T-helper 2 cell (primary cell): ENCODE measurements at places on chromosomes 16 and 17.
A peak's percentile ranks its signal among the peaks of the same experiment; 100 is the strongest.

- DNase-seq = peak; percentile 49
Measured at GRCh38 chr17:31558748-31559583, 167.5 kb downstream of the RAB11FIP4 start.

DNA sequence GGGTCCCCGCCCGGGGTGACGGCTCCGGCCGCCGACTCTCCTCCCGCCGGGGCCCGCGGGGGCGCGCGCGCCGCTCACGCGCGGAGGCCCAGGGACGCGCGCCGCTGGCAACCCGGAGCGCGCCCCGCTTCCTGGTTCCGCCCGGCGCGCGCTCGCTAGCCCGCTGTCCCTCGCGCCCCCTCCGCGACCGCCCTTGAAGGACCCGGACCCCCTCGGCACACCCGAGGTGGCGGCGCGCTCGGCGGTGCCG is at the start of gene STAT5B:
TSS of gene STAT5B (minus strand) at position 33 of the 250 bp plus-strand sequence. CDS start 44,264 bp downstream, outside the sequence.
- peak; percentile 90 for DNase-seq

GRCh38 chr16:15847611-15848175 is 9.1 kb downstream of the MYH11 start:
- no peak for DNase-seq

GRCh38 chr17:37339321-37339720 is 36.5 kb upstream of the C17orf78 start:
- no peak for DNase-seq

DNA sequence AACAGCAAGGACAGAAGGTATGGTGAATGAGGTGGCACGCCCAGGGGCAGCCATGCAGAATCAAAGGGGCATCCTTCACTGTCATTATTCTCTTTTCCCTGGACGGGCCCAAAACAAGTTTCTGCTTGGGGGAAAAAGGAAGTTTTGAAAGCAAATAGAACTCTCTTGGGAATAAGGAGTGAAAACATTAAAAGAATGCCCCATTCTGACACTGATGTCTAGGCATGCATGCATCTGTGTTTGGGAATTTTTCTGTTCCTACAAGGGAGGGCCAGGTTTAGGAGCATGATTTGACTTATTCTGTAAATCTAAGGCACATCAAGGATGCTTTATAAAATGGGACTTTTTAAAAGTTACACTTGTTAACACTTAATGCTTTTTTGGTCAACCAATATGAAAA is 34.3 kb upstream of the SLC12A3 start:
- DNase-seq = no peak

DNA sequence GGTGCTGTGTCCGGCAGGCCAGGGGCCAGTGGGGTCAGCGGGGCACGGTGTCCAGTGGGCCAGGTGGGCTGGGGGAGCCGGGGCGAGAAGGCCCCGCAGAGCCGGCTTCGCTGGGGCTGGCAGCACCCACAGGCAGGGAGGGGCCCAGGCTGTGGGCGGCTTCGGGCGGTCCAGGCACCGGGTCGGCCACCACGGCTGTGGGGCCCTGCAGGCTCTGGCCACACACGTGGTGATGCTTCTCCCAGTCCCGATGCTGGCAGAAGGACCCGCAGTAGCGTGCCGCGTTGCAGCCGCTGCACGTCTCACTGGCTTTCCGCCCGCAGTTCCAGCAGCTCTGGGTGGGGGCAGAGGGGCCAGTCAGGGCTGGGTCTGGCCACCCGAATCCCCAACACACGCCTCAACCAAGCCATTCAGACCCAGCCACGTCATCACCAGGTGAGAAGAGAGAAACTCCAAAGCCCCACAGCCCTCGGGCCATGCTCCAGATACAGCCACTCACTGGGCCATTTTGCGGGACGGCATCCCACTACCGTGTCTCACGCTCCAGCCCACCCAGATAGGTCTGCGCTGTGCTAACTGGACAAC is 10.6 kb upstream of the PABPN1L start:
- DNase-seq = no peak

DNA sequence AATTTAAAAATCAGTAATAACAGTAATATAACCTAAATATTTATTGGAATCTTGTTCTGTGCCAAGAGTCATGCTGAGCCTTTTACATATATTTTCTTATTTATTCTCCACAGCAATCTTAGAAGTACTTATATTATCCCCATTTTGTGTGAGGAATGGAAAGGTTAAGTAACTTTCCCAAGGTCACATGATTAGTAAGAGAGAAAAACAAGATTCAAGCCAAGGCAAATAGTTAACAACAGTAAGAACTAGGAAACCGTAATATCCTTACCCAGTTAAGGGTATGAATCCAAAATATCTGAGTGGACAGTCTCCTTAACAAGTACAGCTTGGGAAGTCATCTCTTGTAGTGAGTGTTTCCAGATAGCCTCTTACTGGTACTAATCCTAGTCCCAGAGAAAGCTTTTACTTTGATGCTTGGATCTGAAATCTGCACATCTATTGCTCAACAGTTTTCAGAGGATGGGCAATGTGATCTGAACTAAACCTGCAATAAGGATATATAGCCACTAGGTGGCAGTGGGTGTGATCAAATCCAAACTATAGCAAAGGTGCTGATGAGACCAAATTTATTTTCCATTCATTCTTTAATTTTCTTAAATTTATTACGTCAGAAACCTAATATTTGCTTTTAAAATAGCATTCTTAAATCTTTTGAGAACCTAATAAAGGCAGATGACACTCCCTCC is 23.3 kb downstream of the SHISA6 start:
- DNase-seq = no peak

GRCh38 chr16:72191551-72191950 is 19.6 kb upstream of the PMFBP1 start:
- DNase-seq = no peak

DNA sequence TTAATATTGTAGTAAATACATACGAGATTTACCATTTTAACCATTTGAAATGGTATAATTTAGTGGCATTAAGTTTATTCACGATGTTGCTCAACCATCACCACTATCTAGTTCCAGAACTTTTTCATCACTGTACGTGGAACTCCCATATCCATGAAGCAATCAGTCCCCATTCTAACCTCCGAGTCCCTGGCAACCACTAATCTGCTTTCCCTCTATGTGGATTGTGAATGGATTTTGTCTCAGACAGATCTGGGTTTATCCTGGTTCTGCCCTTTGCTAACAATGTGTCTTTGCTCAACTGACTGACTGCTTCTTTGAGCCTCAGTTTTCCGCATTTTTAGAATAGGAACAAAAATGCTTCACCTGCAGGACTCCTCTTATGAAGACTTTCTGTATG is 51.4 kb downstream of the TANGO6 start:
- DNase-seq = no peak

GRCh38 chr17:46910179-46910927 is 12.6 kb upstream of the GOSR2 start:
- DNase-seq = no peak

GRCh38 chr16:28974007-28974436 is 556 bp upstream of the SPNS1 start:
- no peak for DNase-seq

GRCh38 chr16:64282181-64282580 is 839.7 kb downstream of the CDH11 start:
- DNase-seq = no peak

- DNase-seq = peak; percentile 67
Measured at GRCh38 chr17:82350182-82351030, 8.6 kb upstream of the TEX19 start.
